ENCODE measurements at places on chromosomes 5 and 9.

- DNase-seq = no peak
Observed at GRCh38 chr5:122947772-122948171, 88.8 kb downstream of the PPIC start.

GRCh38 chr9:78267889-78268288, 29.0 kb upstream of the PSAT1 start:
- no peak for DNase-seq

DNA sequence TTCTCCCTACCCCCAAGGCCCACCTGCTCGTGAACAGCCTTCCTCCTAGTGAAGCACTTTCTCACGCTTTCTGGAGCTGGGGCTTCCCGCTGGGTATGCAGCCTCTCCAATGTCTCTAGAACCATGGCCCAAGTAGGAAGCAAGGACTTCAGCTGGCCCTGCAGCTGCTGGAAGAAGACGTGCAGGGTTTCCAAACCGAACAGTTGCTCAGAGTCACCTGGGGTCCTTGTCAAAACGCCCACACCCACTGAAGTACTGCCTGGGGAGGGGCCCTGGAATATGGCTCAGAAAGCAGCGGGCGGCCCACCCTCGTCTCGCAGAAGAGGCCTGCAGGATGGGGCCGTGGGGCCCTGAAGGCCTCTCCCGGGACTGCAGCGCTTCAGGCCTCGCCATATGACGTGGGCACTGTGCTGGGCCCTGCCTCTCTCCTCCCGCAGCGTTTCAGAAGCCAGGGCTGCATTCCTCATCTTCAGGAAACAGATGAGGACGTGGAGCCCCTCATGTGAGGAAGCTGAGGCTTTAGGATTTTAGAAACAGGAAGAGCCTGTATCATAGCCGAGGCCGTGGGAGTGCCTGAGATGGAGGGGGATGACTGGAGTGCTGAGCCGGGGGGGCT, 116.0 kb upstream of the LMX1B start:
- DNase-seq = no peak

GRCh38 chr5:14600846-14601245, 19.3 kb downstream of the OTULINL start:
- DNase-seq = no peak

GRCh38 chr5:123881759-123882244, 369.8 kb downstream of the CSNK1G3 start:
- DNase-seq = no peak

- DNase-seq = no peak
Observed at GRCh38 chr5:56072863-56073766, 78.4 kb upstream of the IL6ST start.

DNA sequence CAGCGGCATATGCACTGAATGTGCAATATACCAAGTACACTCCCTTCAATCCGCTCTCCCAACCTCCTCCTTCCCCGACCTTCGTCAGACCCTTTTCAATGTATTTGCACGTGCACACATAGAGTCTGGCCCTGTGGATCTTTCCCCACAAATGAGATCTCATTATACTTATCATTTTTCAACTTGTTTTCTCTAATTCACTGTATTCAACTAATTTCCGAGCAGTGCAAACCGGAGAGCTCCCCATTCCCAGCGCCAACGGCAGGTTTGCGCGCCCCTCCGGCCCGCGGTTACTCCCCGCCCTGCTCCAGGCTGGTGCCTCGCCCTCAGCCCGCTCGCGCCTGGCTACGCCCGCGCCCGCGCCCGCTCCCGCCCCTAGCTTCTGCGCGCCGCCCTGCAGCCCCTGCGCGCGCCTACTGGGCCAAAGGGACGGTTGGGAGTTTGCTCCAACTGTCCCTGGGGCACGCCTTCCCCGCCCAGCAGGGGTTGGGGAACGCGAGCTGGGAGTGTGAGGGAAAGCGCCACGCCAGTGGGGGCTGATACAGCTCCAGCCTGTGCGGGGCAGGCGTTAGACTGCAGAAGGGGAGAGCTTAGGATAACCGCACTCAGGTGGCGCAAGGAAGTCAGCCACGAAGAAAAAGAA, 3.3 kb upstream of the CDC20B start:
- DNase-seq = no peak

DNA sequence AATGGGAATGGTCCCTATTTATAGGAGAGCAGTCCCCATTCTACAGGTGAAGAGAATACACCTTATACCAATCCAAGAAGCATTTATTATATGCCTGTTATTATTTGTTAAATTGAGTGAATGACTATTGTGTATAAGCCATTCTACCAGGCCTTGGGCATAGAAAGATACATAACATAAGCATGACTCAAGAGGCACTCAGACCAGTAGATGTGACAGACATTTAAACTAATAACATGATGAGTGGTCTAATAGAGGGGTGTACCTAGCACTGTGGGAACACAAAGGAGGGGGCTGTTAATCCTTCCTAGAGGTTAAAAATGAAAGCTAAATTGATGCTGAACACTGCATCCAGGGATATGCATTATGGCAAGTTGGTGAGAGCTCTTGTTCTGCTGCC, 145.0 kb upstream of the TNC start:
- no peak for DNase-seq

GRCh38 chr5:157599565-157599964, 24.0 kb upstream of the ADAM19 start:
- no peak for DNase-seq

- no peak for DNase-seq
Observed at GRCh38 chr9:126126807-126127206, 199.8 kb upstream of the MVB12B start.

DNA sequence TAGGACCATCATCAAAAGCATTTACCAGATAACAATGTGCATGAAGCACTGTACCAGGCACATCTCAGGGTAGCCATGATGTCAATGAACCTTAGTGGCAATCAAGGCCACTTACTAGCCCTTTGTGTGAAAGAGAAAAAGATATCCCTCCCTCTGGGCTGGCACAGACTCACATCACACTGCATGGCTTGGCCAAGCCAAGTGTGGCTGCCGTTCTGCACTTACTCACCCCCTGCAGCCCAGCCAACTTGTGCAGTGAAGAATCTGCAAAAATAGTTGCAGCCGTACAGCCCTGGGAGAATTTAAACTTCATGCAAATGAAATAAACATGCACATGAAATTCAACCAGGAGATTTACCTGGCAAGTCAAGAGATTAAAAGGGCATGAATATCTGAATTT, 333.5 kb downstream of the DEPDC1B start:
- DNase-seq = no peak

DNA sequence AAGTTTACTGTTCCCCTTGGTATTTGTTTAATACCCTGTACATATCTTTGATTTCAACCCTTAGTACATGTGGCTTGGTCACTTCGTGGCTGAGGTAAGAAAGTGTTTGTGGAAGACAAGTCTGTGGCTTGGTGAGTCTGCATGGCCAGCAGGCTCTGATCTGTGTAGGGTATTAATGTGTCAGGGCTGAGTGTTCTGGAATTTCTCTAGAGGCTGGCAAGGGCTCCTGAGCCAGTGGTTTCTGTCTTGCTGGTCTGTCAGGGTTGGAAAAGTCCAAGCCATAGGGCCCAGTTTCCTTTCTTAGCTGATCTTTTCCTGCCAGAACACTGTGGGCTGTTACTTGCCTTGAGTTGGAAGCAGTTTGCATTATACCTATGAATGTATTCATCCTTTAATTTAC, 48.0 kb upstream of the FBXL7 start:
- no peak for DNase-seq

- no peak for DNase-seq
Observed at GRCh38 chr9:124329206-124329792, 71.5 kb downstream of the NEK6 start.

GRCh38 chr9:7861086-7861485, 61.5 kb upstream of the DMAC1 start:
- DNase-seq = no peak

DNA sequence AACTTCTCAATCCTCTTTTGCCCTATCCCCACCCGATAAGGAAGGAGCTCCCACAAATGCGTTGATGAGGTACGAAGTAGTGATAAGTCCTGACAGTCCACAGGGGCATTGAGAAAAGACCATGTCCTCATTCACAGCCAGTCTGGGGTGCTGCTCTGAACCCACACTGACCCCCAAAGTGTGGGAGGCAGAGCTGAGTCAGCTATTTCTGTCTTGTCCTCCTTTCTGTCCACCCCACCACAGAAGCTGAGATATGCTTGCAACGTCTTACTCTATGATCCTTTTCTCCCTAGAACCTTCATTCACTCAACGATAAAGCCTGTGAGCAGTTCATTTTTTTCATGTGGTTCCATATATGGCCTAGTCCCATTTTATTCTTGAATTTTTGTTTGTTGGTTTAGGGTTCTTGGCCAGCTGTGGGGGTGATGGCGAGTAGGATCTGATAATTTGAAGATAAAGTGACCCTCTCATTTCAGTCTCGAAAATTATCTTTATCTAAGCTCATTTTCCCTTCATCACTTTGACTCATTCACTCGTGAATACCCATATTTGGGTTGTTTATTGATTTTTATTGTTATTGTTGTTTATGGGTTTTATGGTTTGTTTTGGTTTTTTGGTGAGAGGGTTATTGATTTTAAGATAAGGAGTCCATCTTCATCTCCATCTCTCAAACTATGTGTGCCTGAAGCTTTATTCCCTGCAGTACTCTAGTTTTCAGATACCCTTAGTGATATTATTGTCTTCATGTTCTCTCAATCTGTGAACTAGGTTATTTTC, 58.5 kb upstream of the ZNF366 start:
- DNase-seq = no peak

DNA sequence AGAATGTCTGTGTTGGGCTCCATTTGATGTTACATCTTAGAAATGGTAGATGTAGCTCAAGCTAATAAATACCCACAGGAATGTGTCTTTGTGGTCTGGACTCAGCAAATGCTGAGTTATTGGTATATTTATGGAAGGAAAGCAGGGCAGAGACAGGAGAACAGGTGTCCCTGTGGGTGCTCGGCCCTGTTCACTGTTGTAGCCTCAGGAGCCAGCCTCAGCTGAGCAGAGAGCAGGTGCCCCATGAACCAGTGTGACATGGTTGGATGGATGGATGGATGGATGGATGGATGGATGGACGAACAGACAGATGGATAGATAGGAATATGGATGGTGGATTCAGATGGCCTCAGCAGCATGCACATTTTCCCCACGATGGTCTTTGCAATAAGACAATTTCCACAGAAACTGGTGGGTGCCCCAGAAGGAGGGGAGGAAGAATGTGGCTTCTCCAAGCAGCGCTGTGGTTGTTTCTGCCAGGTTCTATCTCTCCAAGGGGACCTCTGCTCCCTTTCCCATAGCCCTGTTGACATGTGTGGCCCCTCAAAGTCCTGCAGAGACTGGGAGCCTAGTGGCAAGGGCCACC, 8.2 kb upstream of the IRF1 start:
- DNase-seq = no peak

DNA sequence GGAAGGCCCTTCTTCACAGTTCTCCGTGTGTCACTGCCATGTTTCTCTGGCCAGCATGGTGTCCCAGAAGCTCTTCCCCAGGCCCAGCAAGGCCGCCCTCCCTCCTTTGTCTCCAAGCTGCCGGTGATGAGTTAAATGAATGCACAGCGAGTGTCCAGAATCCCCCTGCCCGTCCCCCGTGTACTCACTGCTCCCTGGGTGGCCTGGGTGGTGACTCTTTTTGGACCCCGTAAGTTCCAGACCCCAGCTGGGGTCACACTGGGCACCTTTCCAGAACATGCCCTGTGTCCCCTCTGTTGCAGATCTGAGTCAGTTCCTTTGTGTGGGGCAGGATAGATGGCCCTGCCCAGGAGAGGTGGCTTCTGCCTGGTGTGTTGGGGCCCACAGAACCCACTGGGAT, 95.0 kb downstream of the MRPL36 start:
- no peak for DNase-seq

DNA sequence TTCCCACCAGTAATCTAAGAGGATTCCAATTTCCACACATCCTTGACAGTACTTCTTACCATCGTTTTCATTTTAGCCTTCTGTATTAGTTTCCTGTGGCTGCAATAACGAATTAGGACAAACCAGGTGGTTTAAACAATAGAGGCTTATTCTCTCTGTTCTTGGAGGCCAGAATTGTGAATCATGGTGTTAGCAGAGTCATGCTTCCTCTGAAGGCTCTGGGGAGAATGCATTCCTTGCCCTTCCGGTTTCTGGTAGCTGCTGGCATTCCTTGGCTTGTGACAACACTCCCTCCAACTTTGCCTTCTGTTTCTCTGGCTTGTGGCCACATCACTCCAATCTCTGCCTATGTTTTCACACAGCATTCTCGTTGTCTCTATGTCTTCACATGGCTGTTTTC, 23.5 kb downstream of the RIGI start:
- DNase-seq = no peak

DNA sequence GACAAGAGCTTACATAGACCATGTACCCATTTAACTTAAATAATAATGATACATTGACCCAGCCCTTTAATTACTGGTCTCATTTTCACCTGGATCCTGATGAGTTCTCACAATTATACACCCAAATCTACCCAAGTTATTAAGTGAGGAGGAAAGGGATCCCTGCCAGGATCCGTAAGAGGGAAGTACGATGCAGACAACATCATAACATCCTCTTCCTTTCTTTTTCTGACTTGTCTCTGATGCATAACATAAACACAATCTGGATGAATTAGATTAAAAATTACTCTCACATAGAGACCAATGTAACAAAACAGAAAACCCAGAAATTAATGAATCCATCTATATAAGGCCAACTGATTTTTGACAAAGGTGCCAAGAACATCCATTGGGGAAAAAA, 17.0 kb downstream of the MARCHF3 start:
- no peak for DNase-seq

DNA sequence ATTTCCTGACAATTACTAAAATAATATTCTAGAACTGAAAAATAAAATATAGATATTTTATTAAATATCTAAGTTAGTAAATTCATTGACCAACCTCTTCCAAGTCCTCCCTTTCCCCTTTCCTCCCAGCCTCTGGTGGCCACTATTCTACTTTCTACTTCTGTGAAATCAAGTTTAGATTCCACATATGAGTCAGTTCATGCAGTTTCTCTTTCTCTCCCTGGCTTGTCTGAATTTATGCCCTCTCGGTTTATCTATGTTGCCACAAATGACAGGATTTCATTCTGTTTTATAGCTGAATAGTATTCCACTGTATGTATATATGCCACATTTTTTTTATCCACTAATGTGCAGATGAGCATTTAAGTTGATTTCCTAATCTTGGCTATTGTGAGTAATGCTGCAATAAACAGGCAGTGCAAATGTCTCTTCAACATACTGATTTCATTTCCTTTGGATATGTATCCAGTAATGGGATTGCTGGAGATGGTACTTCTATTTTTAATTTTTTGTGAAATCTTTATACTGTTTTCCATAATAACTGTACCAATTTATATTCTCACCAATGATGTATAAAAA, 52.3 kb downstream of the WDR36 start:
- no peak for DNase-seq

All from adrenal gland (tissue), 19 donors.